ENCODE measurements at places on chromosomes 7 and 10. TPM values are rescaled to one million over a fixed set of nuclear protein-coding genes. Genes with fewer than 3 reads are reported as not detected.

DNA sequence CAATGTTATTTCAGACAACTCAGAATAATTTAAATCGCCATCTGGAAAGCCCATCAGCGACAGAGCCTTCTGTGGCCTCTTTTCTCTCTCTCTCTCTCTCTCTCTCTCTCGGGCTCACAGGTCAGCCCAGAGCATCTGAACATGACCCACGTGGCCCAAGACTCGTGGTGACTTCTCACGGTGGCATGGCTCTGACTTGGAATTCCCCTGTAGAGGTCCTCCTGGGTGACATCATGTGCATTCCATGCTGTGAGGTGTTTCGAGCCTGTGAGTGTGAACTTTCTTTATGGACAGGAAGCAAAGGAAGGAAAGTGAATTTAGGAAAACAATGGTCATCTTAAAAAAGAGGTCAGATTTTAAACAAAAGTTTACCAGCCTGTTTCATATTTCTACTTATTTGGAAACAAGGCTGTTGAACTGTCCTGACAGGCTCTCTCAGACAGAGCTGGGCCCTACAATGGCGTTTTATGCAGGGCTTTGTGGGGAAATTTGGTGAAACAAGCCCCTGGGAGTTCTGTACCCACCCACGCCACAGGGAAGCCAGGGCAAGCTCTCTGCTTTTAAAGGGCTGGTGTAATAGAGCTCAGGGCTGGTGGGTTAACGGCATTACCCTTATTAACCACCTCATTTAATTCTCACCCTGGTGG, 359.7 kb upstream of the ZNF32 start:
- no peaks in the 10 kb centered on the region for H3K27me3 ChIP-seq
- H3K4me1 ChIP-seq = peaks cover 21% of the 10 kb centered on the region
- H3K36me3 ChIP-seq = no peaks in the 10 kb centered on the region
- peak; percentile 64 for DNase-seq

DNA sequence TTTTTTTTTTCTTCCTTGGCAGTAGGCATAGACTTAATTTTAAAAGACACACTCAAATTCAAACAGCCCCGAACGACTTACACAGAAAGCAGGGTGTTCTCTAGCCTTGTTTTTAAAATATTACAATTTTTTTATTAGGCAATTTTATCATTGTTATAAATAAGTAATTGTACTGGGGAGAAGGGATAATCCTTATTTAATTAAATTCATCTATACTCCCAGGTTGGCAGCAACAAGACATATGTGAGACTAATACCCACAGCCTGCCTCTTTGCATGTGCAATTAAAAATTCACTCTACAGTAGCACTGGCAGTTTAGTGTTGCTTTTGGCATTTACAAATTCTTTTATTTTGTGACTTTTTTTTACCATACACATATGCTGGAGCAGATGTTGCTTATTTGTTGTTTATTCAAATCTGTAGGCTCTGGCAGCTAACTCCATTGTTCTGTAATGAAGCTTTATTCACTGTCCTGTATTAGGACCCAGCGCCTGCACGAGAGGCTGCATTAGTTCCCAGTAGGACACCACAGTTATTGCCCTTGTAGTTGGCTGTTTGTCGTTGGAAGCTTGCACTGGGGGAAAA, 84.9 kb upstream of the PPP1R17 start:
- H3K4me1 ChIP-seq = no peaks in the 10 kb centered on the region
- H3K4me3 ChIP-seq = no peak overlapping the region
- H3K27me3 ChIP-seq = no peaks in the 10 kb centered on the region
- no peaks in the 10 kb centered on the region for H3K36me3 ChIP-seq

DNA sequence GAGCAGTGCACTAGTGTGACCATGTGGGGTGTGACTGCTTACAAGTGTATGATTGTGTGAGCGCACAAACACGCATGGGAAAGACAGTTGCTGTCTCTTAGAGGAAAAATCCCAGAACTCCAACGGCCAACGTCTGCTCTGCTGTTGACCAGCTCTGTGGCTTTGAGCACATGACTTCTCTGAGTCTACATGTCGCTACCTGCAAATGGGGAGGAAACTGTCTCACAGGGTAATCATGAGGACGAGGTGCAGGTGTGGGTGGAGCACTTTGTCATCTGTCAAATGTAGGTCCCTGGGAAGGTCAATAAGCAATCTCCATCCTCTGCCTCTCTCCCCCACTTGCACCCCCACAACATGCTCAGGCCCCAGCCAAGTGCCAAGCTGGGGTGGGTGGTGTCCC, 31.2 kb upstream of the TLX1 start:
- H3K4me1 ChIP-seq = no peaks in the 10 kb centered on the region
- H3K36me3 ChIP-seq = no peaks in the 10 kb centered on the region
- no peak for DNase-seq
- no peaks in the 10 kb centered on the region for H3K27me3 ChIP-seq

The WEE2 gene
- total RNA-seq = not detected

- no peaks in the 10 kb centered on the region for H3K27me3 ChIP-seq
- no peak overlapping the region for H3K27ac ChIP-seq
- H3K4me3 ChIP-seq = no peak overlapping the region
- H3K36me3 ChIP-seq = no peaks in the 10 kb centered on the region
- no peaks in the 10 kb centered on the region for H3K4me1 ChIP-seq
Observed at GRCh38 chr7:76123316-76123715, 75.4 kb downstream of the MDH2 start.

DNA sequence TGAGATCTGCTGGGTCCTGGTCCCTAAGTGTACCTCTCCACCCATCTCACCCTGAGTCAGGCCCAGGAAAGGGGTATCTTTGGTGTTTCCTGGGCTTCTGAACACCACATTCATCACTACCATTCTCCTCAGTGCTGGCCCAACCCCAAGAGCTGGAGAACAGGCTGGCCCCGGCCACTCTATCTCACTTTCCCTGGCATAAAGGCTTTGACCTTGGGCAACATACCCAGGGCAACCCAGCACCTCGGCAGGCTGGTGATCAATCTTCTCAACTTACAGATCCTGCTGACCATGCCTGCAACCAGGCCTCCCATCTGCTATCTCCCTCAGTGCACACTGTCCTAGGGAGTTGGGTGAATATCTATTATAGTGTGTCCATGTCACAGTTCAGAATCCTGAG, 2.1 kb downstream of the VSIR start:
- H3K27ac ChIP-seq = peak overlapping the region; percentile 99
- no peaks in the 10 kb centered on the region for H3K36me3 ChIP-seq
- H3K4me1 ChIP-seq = peaks cover 82% of the 10 kb centered on the region

GRCh38 chr10:8790390-8790789, 735.9 kb downstream of the GATA3 start:
- H3K4me1 ChIP-seq = no peaks in the 10 kb centered on the region
- H3K27ac ChIP-seq = no peak overlapping the region
- H3K4me3 ChIP-seq = no peak overlapping the region
- no peak for DNase-seq

The PLXDC2 gene
- total RNA-seq = 51.3 TPM

The BAMBI gene
- total RNA-seq = 10.8 TPM

The UPP1 gene
- 79.8 TPM for total RNA-seq

GRCh38 chr7:7792056-7792455, 73.6 kb upstream of the RPA3 start:
- no peak for DNase-seq
- no peak overlapping the region for H3K27ac ChIP-seq
- no peaks in the 10 kb centered on the region for H3K27me3 ChIP-seq
- no peaks in the 10 kb centered on the region for H3K36me3 ChIP-seq
- peaks cover 14% of the 10 kb centered on the region for H3K4me1 ChIP-seq

- no peaks in the 10 kb centered on the region for H3K27me3 ChIP-seq
- no peaks in the 10 kb centered on the region for H3K4me1 ChIP-seq
- DNase-seq = no peak
- no peak overlapping the region for H3K4me3 ChIP-seq
- no peaks in the 10 kb centered on the region for H3K36me3 ChIP-seq
Observed at GRCh38 chr7:52786174-52786573, 249.3 kb upstream of the POM121L12 start.

DNA sequence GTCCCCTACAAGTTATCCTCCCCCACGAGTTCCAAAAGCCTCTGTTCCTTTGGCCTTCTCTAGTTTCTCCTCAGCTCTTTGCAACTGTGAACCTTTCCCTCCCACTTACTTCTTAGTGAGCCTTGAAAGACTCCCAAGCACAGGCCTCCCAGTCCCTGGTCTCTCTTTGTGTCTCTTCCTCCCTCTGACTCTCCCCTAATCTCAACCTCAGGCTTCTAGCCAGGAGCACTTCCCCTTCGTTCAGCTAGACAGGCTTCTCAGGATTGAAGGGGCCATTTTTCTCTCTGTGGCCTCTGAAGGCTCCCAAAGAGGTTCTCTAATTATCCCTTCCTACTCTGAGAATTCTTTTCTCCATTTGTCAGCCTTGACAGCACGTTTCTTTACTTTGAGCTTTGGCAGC, 50.2 kb upstream of the PHYHIPL start:
- H3K27ac ChIP-seq = no peak overlapping the region
- no peaks in the 10 kb centered on the region for H3K27me3 ChIP-seq
- no peaks in the 10 kb centered on the region for H3K36me3 ChIP-seq
- H3K4me1 ChIP-seq = no peaks in the 10 kb centered on the region
- H3K4me3 ChIP-seq = no peak overlapping the region

The WDR86 gene
- 19.4 TPM for total RNA-seq

The ZNF511 gene
- total RNA-seq = 36.3 TPM

DNA sequence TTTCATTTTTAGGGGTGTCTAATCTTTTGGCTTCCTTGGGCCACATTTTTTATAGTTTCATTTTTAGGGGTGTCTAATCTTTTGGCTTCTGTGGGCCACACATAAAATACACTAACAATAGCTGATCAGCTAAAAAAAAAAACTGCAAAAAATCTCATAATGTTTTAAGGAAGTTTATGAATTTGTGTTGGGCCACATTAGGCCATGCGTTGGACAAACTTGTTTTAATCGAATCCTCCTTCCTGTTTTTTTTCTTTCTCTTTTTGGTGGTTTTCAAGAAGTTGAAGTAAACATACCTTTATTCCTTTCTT, 37.4 kb downstream of the ZNRF2 start:
- no peaks in the 10 kb centered on the region for H3K36me3 ChIP-seq
- H3K27me3 ChIP-seq = no peaks in the 10 kb centered on the region

DNA sequence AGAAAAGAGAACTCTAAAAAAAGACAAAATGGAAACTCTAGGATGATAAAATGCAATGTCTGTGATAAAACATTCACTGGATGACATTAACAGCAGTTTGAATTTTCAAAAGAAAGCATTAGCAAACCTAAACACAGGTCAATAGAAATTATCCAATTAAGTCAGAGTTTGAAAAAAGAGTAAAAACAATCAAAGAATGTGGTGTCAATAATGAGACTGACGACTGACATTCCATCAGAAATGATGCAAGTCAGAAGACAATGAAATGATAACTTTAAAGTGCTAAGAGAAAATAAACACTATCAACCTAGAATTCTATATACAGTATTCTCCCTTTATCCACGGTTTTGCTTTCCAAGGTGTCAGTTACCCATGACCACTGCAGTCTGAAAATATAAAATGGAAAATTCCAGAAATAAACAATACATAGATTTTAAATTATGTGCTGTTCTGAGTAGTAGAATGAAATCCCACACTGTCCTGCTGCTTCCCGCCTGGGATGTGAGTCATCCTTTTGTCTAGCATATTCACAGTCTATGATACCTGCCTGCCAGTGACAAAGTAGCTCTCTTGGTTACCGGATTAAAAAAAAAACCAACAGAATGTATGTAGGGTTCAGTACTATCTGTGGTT, 38.3 kb upstream of the SFMBT2 start:
- H3K4me1 ChIP-seq = no peaks in the 10 kb centered on the region
- no peaks in the 10 kb centered on the region for H3K27me3 ChIP-seq
- no peak overlapping the region for H3K4me3 ChIP-seq

GRCh38 chr10:31087851-31088250, 56.2 kb upstream of the ZNF438 start:
- no peaks in the 10 kb centered on the region for H3K4me1 ChIP-seq
- no peaks in the 10 kb centered on the region for H3K27me3 ChIP-seq
- no peak overlapping the region for H3K4me3 ChIP-seq

- no peaks in the 10 kb centered on the region for H3K27me3 ChIP-seq
- no peaks in the 10 kb centered on the region for H3K36me3 ChIP-seq
- DNase-seq = no peak
- peaks cover 18% of the 10 kb centered on the region for H3K4me1 ChIP-seq
Observed at GRCh38 chr7:78176171-78176570, 377.6 kb downstream of the PHTF2 start.

The SLC29A4 gene
- total RNA-seq = 2.7 TPM

GRCh38 chr7:33711231-33712019, 193.9 kb upstream of the BMPER start:
- no peak overlapping the region for H3K27ac ChIP-seq
- no peak overlapping the region for H3K4me3 ChIP-seq
- H3K27me3 ChIP-seq = no peaks in the 10 kb centered on the region

The BEND7 gene
- total RNA-seq = 16.2 TPM

DNA sequence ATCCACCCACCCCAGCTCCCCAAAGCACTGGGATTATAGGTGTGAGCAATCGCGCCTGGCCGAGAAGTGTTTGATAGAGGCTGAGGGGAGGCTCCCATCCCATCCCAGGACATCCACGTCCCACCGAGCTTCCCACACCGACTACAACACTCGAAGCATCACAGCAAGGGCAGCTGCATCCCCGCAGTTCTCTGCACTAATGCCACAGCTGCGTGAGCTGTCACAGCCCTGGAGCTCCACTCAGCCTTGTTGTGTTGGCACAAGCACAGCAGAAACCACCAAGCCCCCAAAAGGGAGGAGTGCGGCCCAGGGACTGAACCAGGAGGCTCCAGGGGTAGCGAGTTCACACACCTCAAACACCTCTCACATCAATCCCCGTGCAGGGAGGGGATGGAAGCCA, 121.6 kb downstream of the DIP2C start:
- no peak for DNase-seq
- H3K36me3 ChIP-seq = no peaks in the 10 kb centered on the region
- H3K4me3 ChIP-seq = no peak overlapping the region
- H3K4me1 ChIP-seq = peaks cover 28% of the 10 kb centered on the region
- H3K27ac ChIP-seq = no peak overlapping the region

The AFAP1L2 gene
- 29.5 TPM for total RNA-seq

- peaks cover 18% of the 10 kb centered on the region for H3K4me1 ChIP-seq
- DNase-seq = no peak
- H3K36me3 ChIP-seq = no peaks in the 10 kb centered on the region
- no peaks in the 10 kb centered on the region for H3K27me3 ChIP-seq
- peak overlapping the region; percentile 27 for H3K27ac ChIP-seq
- H3K4me3 ChIP-seq = no peak overlapping the region
Observed at GRCh38 chr7:108094346-108094745, 35.8 kb downstream of the LAMB4 start.

DNA sequence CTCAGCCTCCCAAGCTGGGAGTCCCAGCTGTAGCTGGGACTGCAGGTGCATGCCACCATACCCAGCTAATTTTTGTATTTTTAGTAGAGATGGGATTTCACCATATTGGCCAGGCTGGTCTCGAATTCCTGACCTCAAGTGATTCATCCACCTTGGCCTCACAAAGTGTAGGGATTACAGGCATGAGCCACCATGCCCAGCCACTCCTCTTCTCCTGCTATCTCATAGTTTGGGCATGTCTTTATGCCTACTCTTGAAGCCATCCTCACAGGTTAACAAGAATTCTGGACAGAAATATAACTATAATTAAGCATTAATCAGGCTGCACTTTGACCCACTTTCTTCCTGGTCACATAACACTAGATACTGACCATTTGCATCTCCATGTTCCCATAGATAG, 28.6 kb upstream of the C10orf67 start:
- H3K4me1 ChIP-seq = no peaks in the 10 kb centered on the region
- H3K36me3 ChIP-seq = no peaks in the 10 kb centered on the region
- H3K27me3 ChIP-seq = no peaks in the 10 kb centered on the region
- no peak for DNase-seq
